T-helper 9 cell (primary cell): ENCODE measurements at places on chromosomes 4 and X.

DNA sequence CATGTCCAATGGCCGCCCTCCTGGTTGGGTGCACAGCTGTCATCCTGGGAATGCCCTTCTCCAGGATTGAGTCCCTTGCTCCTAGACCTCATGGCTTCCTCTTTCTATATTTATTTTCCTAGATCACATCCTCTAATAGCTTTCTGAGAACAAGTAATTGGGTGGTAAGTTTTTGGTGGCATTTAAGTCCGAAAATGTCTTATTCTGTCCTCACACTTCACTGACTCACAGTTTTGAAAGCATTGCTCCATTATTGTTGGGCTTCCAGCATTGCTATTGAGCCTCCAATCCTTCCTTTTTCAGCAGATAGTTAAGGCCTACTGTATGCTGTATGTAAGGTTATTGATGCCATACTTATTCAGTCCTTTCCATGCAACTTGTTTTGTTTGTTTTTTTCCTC, 25.9 kb downstream of the PGM2 start:
- DNase-seq, result no peak

DNA sequence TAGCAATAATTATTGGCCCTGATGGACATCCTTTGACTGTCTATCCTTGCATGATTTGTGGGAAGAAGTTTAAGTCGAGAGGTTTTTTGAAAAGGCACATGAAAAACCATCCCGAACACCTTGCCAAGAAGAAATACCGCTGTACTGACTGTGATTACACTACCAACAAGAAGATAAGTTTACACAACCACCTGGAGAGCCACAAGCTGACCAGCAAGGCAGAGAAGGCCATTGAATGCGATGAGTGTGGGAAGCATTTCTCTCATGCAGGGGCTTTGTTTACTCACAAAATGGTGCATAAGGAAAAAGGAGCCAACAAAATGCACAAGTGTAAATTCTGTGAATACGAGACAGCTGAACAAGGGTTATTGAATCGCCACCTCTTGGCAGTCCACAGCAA, 60.7 kb downstream of the ZFX start:
- no peak for DNase-seq

DNA sequence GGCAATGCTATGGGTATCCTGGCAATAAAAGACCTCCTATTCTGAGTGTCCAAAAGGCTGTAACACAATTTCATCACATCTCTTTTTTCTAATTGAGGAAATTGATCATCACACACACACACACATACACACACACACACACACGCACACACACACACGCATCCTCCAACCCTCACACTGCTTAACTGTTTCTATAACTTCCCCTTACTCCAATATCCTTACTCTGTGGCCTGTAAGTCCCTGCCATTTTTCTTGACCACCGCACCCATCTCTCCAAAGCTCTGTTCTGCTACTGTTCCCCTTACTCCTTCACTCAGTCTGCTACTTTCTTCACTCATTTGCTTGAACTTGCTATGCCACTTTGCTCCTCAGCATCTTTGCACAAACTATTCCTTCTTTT, 115.6 kb downstream of the AMELX start:
- DNase-seq, result no peak

DNA sequence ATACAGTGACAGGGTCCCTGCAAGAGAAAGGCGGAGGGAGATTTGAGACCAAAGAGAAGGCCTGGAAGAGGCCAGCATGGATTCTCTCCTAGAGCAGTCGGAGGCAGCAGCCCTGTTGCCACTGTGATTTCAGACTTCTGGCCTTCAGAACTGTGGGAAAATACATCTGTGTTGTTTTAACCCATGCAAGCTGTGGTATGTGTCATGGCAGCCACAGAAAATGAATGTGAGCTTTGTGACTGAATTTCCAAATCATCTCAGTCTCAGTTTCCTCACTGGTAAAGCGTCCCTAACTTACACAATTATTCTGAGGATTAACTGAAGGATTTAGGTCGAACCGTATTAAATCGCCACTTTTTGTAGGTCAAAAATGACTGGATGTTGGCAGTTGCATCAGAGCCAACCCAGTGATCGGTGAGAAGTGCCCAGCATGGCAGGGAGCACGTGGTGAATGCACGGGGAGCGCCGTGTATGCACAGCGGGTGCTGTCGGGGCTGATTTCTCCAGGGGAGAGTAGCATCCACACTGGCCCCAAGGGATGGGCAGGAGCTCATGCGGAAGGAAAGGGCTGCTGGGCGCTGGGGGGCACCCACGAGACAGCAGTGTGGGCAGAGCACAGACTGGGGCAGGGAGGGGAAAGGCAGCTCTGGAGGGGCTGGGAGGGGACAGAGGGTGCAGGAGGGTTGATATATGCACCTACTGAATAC, 23.8 kb upstream of the NSG1 start:
- no peak for DNase-seq

DNA sequence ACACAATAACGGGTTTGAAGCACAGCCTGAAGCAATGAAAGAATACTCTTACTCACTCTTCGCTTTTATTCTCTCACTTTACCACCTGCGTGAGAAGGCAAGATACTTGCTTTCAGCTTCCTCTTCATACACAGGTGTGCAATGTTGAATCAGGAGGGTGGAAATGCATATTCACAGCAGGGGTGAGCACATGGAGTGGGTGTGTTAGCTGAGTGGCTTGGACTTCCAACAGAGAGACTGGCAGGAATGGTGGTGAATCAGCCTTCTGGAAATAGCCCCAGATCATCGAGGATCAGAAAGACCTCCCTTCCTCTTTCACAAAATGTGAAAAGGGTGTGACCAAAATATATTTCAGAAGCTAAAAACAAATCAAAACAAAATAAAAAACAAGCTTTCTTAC, 521.2 kb downstream of the STIM2 start:
- DNase-seq, result no peak

- no peak for DNase-seq
These were observed 174.9 kb downstream of the CHIC2 start for GRCh38 chr4:53889326-53890055.

DNA sequence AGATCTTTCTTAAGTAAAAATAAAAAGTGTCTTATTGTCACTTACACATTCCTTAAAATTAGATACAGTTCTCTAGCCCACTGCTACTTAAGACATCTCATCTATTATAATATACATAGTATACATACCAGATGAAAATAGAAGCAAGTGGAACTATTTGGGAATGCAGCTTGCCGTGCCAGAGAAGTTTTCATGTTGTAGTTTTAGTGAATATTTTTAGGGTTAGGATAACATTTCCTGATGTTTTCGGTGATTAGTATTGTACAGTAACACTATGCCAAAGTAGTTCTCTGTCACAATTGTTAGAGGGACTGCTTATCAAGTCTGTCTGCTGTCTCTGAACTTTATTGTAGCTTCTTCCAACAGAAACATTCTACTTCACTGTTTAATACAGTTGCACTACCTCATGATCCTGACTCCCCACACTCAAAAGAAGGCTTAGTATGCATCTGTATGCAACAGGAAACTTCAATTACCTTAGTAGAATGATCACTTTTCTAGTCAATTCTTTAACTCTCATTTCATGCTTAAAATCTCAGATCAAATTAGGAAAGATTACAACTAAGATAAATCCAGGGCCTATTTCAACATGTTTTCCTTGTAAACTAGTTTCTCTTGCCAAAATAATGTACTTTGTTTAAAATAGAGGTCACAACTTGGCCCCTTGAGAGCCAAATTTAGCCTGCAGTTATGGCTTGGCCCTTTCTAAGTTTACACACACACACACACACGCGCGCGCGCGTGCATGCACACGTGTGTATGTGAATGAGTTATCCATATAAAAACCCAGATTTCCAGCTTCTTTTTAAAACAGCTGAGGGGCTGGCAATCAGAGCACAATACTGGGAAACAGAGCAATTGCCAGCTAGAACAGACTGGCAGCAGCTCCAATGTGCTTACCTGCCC, 42.3 kb upstream of the SRPX start:
- no peak for DNase-seq

GRCh38 chr4:53914313-53915016, 149.9 kb downstream of the CHIC2 start:
- DNase-seq, result no peak

DNA sequence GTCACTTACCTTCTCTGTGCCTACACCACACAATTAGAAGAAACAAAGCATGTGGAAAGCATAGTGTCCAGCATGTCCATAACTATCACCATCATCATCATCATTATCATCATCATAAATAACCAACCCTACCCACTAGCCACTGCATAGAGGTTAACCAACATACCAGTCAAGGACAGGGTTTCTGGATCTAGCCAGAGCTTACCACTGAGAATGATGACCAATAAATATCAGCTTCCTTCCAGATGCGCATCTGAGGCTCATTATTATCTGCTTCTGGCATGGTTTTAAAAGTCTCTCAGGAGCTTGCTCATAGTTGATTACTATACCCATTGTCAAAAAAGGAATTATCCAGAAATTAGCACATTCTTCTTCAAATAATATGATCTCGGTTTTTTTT, 25.5 kb upstream of the MYOZ2 start:
- no peak for DNase-seq

- no peak for DNase-seq
These were observed 118.9 kb downstream of the RAB28 start for GRCh38 chr4:13365195-13365594.

- no peak for DNase-seq
These were observed 17.9 kb upstream of the NSG1 start for GRCh38 chr4:4368809-4369580.

DNA sequence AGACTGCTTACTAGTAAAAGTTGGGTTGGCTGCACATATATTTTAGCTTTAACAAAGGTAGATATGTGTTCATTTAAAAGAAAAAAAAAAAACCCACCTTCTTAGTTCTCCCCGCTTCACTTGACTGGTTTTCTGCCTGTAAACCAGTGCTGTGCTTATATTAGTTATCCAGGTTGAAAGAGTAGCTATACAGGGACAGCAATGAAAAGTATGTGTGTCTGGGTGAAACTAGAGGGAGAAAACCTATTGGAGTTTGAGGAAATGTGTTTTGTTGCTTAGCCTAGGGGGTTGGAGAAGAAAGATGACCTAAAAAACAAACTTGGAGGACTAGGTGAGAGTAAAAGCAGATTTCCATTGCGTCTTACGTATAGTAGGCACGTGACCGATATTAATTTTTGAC, 4.5 kb downstream of the JADE1 start:
- DNase-seq, result no peak

DNA sequence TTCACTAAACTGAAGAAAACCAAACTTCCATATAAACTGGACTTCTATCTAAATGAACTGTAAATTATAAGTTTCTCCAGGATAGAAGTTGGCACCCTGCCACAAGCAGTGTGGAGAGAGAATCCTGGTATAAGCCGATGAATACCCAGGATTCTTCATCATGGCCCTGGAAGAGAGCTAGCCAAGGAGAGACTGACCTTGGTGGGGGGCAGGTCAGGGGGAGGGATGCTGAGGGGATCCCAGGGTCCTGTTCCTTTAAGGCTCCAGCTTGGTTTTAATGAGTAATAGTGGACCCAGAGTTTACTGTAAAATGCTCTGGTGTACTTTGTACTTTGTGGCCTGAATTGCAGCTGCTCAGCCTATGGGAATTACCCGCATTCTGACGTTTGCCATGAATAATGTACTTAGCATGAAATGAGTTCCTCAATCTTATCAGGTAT, 16.9 kb downstream of the RASSF6 start:
- no peak for DNase-seq

DNA sequence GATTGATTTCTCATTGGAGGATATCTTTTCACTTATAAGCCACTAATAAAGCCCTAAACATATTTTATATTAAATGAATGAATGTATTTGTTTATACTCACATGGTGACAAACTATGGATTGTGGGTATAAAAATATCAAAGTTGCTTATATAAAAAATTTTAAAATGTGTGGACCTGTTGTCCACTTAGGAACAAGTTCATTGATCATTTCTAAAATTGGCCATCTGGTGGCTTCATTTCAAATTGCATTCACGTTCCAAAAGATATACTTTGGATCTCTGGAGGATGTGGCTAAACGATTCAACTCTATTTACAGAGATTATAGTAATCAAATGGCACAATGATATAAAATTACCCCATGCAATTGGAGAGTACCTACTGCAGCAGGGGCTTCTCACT, 32.5 kb downstream of the FSTL5 start:
- DNase-seq, result no peak

GRCh38 chr4:118814058-118814457, 21.9 kb downstream of the SEC24D start:
- no peak for DNase-seq

DNA sequence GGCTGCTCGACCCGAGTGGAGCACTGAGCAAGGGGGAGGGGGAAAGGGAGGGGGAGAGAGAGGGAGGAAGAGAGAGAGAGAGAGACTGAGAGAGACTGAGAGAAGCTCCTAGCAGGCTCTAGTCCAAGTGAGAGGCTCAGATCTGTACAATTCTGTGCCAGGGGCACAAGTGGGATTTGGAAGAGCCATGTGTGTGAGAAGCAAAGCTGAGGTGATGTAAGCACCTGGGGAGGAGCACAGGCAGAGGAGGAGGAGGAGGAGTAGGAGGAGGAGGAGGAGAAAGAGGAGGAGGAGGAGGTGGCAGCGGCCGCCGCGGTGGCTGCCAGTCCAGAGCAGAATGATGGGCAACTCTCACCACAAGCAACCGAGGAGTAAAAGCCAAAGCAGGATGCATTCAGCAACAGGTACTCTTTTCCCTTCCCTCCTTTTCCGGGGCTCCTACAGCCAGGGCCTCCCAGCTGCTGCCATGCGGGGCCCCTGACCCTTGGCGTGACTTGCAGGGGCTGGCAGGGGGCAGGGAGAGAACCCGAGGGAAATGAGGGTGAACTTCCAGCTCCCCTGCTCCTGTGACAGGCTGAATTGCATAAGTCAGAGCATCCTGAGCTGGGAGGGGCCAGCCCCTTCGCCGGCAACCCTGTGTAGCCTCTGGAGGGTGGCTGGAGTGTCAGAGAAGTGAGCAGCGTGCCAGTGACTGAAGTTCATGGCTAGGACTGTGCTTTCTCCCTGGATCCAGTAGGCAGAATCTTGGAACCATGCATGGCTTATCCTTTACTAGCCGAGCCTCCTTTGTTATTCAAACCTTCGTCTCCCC, 62.2 kb downstream of the RTL5 start:
- DNase-seq, result no peak

GRCh38 chr4:33739884-33740632, 2504.3 kb downstream of the ARAP2 start:
- DNase-seq, result no peak

DNA sequence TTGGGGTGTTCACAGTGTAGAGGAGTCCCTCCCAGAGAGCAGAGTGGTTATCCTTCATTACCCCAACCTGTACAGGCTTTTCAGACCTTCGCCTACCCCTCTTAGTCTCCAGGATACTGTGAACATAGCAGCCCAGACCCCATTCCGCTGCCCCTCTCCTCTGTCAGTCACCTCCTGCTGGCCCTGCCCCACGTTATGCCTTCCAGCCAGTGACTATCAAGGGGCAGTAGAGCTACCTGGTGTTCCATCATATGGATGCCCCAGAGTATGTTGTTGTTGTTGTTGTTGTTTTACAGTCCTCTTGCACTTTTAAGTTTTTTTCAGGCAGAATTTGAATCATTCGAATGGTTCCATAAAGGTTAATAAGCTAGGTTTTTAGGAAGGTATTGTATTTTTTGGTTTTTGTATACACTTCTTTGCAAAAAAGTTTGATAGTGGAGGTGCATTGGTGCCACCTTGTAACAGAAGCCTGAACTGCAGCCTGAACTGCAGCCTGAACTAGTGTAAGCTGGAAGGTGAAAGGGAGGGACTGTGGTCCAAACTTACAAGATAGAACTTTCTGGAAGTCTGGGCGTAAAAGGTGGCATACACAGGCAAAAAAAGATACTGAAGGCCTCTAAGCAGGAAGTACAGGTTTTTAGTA, 101.4 kb upstream of the RAB40AL start:
- no peak for DNase-seq

GRCh38 chr4:77952457-77952856, 89.8 kb downstream of the MRPL1 start:
- DNase-seq, result no peak
